ENCODE measurements at places on chromosomes 11 and 22. TPM values are rescaled to one million over a fixed set of nuclear protein-coding genes. Genes with fewer than 3 reads are reported as not detected.

DNA sequence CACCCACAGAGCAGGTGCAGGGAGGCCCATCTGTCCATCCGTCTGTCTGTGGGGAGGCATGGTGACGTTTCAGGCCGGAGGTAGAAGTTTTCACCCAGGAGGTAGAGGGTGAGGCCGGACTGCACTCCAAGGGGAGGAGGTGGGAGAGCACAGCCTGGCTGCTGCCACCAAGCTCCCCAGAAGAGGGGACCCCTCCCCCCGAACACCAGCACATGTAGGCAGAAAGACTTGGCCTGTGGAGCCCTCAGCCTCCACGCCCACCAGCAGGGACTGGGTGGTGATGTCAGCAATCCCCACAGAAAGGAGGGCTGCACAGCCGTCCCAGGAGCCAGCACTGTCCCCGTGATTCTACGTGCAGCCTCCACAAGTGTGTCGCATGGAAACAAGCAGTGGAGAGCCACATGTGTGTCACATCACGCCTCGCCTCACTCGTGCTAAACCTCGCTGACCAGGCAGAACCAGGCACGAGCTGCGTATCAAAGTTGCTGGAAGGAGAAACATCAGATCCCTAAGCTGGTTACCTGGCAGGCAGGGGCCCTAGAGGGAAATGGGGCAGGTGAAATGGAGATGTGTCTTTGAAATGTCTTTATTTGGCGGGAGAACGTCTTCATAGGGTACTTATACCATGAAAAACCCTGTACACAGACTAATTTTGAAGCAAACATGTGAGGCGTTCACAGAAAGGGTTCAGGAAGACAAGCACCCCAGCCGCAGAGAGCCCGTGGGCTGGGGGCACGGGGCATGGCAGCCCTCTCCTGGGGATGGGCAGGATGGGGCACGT is 49.1 kb downstream of the CDKN1C start:
- H3K27me3 ChIP-seq = peaks cover 5% of the 10 kb centered on the region
- H3K4me1 ChIP-seq = no peaks in the 10 kb centered on the region
- no peak overlapping the region for H3K4me3 ChIP-seq
- no peak for DNase-seq
- H3K27ac ChIP-seq = no peak overlapping the region
- no peaks in the 10 kb centered on the region for H3K36me3 ChIP-seq

DNA sequence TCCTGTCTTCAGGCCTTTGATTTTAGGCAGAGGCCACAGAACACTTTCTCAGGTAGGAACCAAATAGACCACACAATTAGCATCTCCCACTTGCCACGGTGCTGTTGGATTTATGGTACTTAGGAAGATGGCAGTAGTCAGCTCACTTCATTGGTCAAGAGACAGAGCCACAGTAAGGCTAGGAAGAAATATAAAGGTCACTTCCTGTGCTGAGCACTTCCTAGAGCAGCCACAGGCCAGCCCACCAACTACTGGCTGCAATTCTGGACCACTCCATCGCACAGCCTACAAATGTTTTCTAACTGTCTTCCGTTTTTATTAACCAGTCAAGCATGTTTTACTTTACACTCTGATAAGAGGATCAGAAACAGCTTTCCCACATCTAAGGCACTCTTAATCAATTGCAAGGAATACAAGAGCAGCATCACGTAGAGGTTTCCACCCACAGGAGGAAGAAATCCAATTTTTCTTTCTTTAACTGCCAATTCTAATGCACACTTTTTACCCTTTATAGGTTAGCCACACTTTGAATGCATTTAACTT is 54.7 kb downstream of the ABTB2 start:
- H3K4me3 ChIP-seq = no peak overlapping the region
- H3K27ac ChIP-seq = no peak overlapping the region
- H3K4me1 ChIP-seq = peaks cover 8% of the 10 kb centered on the region

DNA sequence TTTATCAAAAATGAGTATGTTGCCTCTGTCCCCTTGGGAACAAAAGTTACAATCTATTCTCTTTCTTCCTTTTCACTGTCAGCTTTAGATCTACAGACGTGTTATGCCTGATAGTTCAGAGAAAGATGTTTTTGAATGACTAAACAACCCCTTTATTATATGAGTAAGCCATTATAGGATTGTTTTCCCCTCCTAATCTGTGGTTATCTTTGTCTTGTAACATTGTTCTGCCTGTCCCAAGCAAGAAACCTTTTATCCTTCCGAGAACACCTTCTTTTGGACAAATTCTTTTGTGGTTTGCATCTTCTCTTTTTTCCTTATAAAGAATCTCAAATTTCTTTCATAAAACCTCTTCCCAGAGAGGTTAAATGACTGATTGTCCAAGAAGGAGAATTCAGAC is 208.4 kb downstream of the DDX10 start:
- DNase-seq = no peak
- peaks cover 3% of the 10 kb centered on the region for H3K4me1 ChIP-seq
- no peak overlapping the region for H3K27ac ChIP-seq
- no peak overlapping the region for H3K4me3 ChIP-seq
- no peaks in the 10 kb centered on the region for H3K36me3 ChIP-seq

GRCh38 chr11:116641561-116642045 is 131.2 kb downstream of the BUD13 start:
- no peak for DNase-seq
- no peaks in the 10 kb centered on the region for H3K4me1 ChIP-seq

- H3K27me3 ChIP-seq = no peaks in the 10 kb centered on the region
- H3K4me1 ChIP-seq = peaks cover 2% of the 10 kb centered on the region
- no peak overlapping the region for H3K27ac ChIP-seq
- no peak for DNase-seq
Observed at GRCh38 chr11:35344681-35345574, 74.4 kb downstream of the SLC1A2 start.

DNA sequence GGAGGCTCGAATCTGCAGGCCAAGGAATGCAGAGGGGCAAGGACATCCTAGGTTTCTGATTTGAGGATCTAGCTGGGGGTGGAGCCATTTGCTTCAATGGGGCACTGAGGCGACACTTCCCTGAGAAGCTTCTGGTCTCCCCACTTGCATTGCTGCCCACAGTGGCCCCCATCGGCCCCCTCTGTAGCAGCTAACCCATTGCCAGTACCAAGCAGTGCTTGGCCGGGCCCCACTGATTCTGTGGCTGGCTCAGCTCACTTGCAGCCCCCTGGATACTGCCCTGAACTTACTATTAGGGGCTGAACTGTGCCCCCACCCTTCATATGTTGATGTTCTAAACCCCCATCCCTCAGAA is 42.9 kb upstream of the SHISAL1 start:
- DNase-seq = no peak
- no peak overlapping the region for H3K4me3 ChIP-seq
- peaks cover 24% of the 10 kb centered on the region for H3K4me1 ChIP-seq
- no peaks in the 10 kb centered on the region for H3K27me3 ChIP-seq
- no peak overlapping the region for H3K27ac ChIP-seq
- no peaks in the 10 kb centered on the region for H3K36me3 ChIP-seq

The PRR33 gene
- not detected for polyA plus RNA-seq

The MUC2 gene
- polyA plus RNA-seq = not detected
